ENCODE measurements at places on chromosomes 2 and 18.

DNA sequence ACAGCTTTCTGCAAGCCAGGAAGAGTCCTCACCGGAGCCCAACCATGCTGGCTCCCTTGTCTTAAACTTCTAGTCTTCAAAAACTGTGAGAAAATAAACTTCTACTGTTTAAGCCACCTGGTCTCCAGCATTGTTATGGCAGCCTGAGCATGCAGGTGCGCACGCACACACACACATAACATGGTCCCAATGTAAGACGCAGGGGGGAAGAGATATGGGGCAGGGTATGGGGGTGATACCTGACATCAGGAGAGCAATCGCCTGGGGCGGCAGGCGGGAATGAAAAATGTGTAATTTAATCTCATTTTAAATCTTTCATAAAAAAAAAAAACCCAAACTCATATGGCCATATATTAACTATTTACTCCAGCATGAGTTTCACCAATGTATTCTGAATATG is 18.0 kb downstream of the HJURP start:
- no peak for DNase-seq

DNA sequence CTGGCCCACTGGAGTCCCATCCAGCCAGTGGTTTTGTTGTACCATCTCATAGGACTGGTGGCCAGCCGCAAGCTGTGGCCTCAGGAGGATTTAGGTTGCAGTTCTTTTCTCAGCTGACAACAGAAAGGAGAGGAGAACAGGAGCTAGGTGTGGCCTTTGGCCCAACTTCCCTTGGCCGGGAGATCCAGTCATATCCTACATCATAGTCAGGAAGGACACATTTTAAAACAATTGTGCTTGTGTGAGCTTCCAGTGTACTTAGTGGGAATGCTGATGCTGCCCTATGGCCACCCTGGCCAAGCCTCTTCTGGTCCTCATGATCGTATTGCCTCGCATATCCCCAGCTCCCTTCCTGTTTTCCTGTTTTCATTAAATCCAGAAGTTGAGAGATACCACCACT is 98.1 kb downstream of the WDSUB1 start:
- DNase-seq: no peak

DNA sequence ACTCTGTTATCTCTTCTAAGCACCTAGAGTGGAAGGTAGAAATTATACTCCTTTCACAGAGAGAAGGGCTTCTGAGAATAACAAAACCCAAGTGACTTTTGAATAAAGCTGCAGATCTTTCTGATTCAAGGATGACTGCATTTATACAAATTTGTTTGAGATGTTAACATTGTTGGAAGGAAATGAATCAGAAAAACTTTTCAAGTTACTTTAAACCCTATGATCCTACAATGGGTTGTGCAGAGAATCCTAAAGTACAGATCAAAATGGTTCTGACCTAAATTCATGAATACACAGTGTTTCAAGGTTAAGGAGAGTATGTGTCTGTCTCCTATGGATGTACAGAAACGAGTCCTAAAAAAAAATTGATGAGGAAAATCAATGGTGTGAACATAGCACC is 1.8 kb downstream of the RFTN2 start:
- DNase-seq: no peak

DNA sequence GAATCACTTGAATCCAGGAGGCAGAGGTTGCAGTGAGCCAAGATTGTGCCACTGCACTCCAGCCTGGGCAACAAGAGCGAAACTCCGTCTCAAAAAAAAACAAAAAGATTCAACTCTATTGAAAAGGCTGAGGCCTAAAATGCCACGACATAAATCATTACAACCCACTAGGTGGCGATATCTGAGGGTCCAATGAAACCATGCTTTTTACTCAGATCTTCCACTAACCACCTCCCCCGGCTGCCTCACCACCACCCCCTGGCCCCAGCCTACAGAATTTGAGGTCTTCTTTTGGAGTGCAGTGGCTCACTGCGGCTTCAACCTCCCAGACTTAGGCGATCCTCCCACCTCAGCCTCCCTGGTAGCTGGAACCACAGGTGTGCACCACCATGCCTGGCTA is 57.5 kb downstream of the AP1S3 start:
- peak; percentile 45 for DNase-seq

- no peak for DNase-seq
Measured at GRCh38 chr18:74679006-74679678, 81.5 kb downstream of the ZNF407 start.

DNA sequence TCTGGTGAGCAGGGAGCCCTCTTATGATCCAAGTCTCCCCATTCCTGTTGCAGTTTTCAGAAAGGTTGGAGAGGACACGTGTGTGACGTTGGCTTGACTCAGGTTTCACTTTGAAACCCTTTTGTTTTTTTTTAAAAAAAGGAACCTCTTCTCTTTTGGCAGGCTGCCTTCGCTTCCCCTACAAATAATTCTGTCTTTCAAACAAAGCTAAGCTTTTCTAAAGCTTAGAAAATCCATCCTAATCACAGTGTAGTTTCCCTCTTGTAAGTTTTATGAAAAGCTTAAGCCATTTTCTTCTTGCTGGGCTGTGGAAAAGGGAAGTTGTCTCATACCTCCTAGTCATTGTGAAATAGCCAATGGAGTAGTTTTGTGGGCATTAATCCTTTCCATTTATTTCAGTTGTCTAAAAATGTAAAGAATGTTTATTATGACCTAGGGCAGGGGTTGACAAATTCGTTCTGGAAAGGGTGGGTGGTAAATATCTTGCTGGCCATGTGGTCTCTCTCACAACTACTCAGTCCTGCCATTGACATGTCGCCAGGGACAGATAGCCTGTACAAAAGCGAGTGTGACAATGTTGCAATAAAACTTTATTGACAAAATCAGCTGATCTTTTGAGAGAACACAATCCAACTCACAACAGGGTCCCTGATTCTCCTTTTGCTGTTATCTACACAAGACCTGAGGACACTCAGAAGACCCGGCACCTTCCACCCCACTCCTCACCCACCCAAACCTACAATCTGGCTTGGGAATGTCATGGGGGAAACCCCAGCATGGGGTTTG is 878.8 kb downstream of the RNF144A start:
- DNase-seq: no peak
